B cell (primary cell): ENCODE measurements at places on chromosomes 3 and 15. TPM values are rescaled to one million over a fixed set of nuclear protein-coding genes. Genes with fewer than 3 reads are reported as not detected.
A peak's percentile ranks its signal among the peaks of the same experiment; 100 is the strongest.

- no peaks in the 10 kb centered on the region for H3K4me1 ChIP-seq
- no peak overlapping the region for H3K27ac ChIP-seq
- no peaks in the 10 kb centered on the region for H3K36me3 ChIP-seq
- no peak for DNase-seq
- no peak overlapping the region for H3K4me3 ChIP-seq
- no peaks in the 10 kb centered on the region for H3K27me3 ChIP-seq
These were observed 24.5 kb downstream of the NANOGP8 start for GRCh38 chr15:35060591-35060990.

The ONECUT1 gene
- not detected in 2 replicates for polyA plus RNA-seq

DNA sequence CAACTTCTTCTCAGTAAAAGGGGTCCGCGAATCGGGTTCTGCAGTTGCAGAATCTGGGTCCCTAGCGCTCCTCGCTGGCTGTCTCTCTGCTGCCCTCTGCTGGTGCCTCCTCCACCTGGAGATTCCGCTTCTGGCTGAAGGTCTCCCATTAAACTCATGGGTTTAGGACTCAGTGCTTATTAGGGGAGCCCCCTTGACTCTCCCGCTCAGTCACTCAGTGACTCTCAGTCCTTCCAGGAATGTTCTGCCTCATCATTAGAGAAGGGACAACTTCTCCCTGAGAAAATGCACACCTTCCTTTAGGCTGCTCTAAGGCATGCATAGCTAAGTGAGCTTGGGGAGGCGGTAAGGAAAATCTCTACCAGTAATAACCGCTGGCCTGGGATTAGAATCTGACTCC, 7.1 kb downstream of the CPN2 start:
- H3K36me3 ChIP-seq: no peaks in the 10 kb centered on the region
- H3K4me1 ChIP-seq: peaks cover 3% of the 10 kb centered on the region
- DNase-seq: peak; percentile 78

DNA sequence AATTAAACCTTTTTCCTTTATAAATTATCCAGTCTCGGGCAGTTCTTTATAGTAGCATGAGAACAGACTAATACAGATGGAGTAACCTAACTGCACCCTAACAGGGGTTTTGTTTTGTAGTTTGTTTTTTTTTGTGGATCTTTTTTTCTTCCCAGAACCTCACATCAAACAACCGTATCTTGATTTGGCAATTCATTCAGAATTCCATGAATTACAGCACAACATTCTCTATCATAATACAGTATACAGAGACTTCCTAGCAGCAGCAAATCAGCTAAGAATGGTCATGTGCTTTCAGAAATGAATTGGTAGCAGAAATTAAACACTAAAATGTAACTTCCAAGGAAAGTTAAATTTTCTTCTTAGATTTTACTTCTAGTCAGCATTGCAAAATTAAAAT, 114.6 kb downstream of the TMCC1 start:
- no peaks in the 10 kb centered on the region for H3K36me3 ChIP-seq
- no peak overlapping the region for H3K27ac ChIP-seq
- no peak overlapping the region for H3K4me3 ChIP-seq
- no peaks in the 10 kb centered on the region for H3K27me3 ChIP-seq
- no peaks in the 10 kb centered on the region for H3K4me1 ChIP-seq

DNA sequence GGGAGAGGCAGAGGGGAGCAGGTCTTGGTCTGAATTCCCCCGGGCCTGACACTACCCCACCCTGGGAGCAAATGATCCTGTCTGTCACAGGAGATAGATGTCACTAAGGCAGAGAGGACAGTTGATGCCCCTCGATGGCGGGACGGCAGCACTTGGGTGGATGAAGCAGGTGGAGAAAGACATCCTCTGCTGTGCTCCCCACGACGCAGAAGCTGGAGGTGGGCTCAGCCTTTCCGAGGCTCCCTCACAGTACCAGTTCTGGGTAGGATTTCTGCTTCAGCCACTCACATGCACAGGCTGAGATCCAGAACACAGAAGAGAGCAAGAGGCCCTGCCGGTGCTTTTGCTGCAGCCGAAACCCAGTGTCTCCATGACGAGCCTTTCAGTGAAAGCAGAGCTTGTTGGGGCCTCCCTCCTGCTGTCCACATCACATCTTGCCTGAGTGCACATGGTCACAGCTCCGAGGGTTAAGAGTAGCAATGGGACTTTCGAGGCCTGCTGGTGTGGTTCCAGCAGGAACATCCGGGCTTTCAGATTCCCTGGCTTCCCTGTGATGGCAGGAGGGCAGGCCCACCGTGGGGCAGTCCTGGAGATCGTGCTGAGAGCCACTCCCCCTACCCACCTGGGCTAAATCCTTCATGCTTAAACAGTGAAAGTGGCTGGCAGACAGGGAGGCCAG, 107.3 kb upstream of the PRR20G start:
- H3K27ac ChIP-seq: no peak overlapping the region
- H3K36me3 ChIP-seq: no peaks in the 10 kb centered on the region
- H3K27me3 ChIP-seq: no peaks in the 10 kb centered on the region
- no peak overlapping the region for H3K4me3 ChIP-seq
- no peak for DNase-seq
- H3K4me1 ChIP-seq: no peaks in the 10 kb centered on the region

DNA sequence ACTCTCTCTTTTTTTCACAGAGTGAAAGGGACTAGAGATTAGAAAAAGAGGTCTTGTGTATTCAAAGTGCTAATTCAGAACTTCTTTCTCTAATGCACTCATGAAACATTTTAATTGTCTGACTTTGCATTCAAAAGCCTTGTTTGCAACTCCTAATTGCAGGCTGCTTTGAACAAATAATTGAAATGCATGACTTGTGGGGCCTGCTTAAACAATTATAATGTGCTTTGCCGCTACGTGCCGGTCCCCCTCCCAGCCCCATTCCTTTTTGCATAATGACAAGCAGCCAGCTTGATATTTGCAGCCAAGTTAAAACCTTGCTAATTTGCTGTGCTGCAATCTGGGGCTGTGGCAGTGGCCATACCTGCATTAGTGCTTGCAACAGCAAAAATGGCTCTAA, 114.5 kb downstream of the FOXB1 start:
- no peak overlapping the region for H3K4me3 ChIP-seq
- no peaks in the 10 kb centered on the region for H3K4me1 ChIP-seq
- DNase-seq: no peak
- H3K27me3 ChIP-seq: no peaks in the 10 kb centered on the region
- H3K27ac ChIP-seq: no peak overlapping the region
- no peaks in the 10 kb centered on the region for H3K36me3 ChIP-seq
